ENCODE measurements at places on chromosomes 2 and 18. TPM values are rescaled to one million over a fixed set of nuclear protein-coding genes. Genes with fewer than 3 reads are reported as not detected.

DNA sequence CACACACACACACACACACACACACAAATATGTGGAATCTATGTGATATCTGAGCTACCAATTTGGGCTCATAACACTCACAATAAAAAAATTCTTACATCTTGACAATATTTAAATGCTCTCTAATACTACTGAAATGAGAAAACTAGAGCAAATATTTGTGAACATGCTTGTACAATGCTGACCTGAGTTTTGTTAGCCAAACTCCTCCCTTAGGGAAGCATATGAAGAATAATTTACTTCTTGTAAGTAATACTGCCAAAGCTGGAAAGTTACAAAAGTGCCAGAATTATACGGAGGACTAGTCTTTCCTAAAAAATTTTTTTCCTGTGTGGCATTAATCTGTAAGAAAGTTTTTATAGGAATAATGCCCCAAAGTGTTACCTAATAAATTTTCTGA lies 18.5 kb downstream of the MBD2 start:
- no peak for DNase-seq

- no peak for DNase-seq
Observed at GRCh38 chr2:8244639-8245038, 437.2 kb upstream of the ID2 start.

DNA sequence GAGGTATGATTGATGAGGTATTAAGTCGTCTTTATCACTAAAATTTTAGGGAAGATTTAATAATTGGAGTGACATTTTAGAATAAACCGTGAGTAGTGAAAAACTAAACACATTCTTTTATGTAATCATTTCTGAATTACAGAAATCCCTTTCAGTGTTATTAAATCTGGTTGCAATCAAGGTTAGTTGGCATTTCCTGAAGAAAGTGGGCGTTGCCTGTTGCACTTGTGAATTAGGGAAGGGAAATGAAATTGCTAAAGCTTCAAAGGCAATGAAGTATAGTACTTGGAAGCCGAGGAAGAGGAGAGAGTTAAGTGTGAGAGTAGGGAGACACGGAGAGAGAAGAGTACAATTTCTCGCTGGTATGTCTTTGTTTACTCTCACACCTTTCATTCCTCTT lies 274.5 kb downstream of the SLC8A1 start:
- DNase-seq: no peak

- DNase-seq: no peak
Observed at GRCh38 chr2:162050513-162050961, 23.5 kb downstream of the DPP4 start.

GRCh38 chr2:169868951-169869350 lies 41.7 kb downstream of the UBR3 start:
- no peak for DNase-seq

GRCh38 chr2:10522726-10523405 lies 74.7 kb upstream of the ODC1 start:
- no peak for DNase-seq

The NT5C1B gene
- total RNA-seq: not detected

The VWC2L gene
- total RNA-seq: not detected

The CYP27C1 gene
- 0.63 TPM for total RNA-seq
